ENCODE measurements at places on chromosomes 11 and 22.
A peak's percentile ranks its signal among the peaks of the same experiment; 100 is the strongest.

- DNase-seq = no peak
Measured at GRCh38 chr11:36214480-36214879, 74.7 kb downstream of the COMMD9 start.

DNA sequence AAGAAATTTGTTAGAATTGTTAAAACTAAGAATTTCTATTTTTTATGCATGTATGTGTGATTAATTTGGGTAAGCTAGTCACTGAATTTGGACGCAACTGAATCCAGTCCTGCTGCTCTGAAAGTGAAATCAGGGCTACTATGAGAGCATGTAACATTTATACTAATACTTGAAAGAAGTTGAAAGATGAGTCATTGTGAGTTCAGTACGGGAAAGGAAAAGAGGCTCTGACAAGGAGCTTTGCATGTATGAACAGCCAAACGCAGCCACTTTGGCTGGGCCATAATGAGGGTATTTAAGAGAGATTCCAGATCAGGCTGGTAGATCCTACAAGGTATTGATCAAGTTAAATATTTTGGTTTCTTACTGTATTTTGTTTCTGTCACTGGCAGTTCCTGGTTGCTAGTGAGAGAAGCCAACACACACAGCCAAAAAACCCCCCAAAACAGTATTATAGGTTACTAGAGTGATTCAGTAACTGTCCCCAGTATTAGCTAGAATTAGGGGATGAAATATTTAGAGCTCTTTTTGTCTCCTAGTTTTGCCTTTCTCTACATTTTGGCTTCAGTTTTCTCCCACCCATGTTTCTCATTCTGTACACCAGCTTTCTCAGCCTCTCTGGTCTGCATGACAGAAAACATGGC, 14.1 kb downstream of the AASDHPPT start:
- no peak for DNase-seq

DNA sequence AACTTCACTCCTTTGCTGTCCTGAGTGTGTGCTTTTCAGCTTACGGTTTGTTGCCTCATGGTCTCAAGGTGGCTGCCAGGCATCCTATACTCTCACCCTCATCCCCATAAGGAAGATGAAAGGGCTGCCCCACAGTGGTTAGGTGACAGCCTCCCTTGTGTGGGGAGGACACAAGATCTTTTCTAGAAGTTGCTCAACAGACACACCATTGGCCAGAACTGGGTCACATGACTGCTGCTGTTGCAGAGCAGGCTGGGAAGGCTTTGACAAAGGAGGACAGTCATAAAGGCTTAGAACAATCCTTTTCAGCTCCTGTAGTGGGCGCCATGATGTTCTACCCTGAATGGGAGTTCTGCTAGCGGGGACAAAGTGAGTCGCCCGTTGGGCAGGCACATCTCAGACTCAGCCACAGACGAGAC, 69.7 kb upstream of the RASD2 start:
- no peak for DNase-seq

DNA sequence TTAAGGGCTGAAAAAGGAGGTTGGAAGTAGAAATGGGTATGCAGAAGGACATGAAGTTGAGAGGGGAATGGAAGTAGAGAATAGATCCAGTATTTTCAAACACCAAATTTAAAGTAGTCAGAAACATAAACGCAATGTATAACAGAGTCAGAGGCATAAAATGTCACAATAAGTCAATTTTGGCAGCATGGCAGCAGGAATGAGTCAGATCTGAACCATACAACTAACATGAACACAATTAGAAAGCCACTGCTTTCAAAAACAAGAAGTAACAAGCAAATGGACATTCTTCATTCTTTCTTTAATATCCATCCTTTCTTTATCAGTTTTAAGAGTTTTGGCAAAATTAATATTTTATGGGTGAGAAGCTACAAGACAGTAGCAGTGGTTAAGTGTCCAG, 2.5 kb downstream of the CHORDC1 start:
- DNase-seq = no peak

GRCh38 chr22:36838119-36839030, 21.5 kb upstream of the PVALB start:
- DNase-seq = no peak

- no peak for DNase-seq
Measured at GRCh38 chr11:76167590-76167989, 38.7 kb downstream of the WNT11 start.

GRCh38 chr11:127471662-127472061, 471.1 kb upstream of the KIRREL3 start:
- DNase-seq = no peak

DNA sequence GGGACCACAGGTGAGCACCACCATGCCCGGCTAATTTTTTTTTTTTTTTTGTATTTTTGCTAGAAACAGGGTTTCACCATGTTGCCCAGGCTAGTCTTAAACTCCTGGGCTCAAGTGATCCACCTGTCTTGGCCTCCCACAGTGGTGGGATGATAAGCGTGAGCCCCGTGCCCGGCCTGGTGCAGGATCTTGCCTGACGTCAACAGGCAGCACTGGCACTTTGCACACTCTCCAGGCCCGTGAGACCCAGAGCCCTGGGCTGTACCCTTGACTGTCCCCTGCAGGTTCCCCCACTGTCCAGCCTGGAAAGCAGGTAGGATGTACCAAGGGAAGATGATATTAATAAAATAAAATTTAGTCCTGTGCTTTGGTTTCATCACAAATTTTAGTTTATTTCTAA, 29.1 kb upstream of the PANX2 start:
- DNase-seq = no peak

- no peak for DNase-seq
Measured at GRCh38 chr11:95595541-95595940, 194.0 kb downstream of the FAM76B start.

DNA sequence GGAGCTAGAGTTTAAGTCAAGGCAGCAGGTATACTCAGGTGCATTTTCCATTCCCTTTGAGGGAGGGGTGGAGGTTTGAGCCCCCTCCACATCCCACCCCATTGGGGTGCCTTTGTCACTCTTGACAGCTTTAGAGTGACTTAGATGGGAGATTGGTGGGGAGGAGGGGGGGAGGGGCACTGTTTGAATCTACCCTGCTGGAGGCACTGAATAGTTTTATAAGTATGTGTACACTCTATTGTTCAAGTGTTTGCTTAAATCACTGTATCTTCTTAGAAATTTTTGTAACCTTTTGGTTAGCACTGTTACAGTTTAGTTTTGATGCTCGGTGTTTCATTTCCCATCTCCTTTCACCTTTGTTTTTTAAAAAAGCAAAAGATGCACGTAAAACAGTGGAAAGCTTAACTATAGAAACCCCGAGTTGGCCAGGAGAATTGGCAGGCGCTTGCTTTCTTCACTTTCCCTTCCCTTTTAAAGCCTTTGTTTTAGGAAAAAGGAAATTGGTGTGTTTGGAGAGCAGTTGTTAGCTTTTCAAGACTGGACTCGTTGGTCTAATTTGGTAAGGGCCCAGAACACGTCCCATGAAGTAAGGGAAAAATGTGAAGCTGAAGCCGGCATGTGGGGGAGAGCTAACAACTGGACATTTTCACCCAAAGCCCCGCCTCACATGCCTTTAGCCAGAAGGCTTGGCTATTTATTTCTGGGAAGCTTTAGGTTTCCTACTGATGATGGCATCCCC, 42.8 kb downstream of the TNRC6B start:
- DNase-seq = no peak

GRCh38 chr11:60477035-60477445, 15.5 kb upstream of the MS4A12 start:
- DNase-seq = no peak

DNA sequence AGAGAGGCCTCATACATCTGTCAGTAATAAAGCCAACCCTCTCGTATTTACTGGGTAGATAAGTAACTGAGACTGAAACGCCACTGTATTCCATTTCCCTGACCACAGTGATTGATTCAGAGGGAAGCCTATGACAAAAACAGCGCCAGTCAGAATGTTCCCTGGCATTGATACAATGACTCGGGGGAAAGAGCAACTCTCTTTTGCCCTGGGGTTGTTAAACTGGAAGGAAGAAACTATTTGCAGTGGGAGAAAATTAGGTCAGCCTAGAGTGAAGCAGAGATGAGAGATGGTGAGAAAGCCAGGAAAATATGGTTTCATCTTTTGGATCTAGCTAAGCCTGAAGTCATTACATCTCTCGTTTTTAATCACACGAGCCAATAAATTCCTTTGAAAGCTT, 48.6 kb upstream of the RBFOX2 start:
- DNase-seq = no peak

DNA sequence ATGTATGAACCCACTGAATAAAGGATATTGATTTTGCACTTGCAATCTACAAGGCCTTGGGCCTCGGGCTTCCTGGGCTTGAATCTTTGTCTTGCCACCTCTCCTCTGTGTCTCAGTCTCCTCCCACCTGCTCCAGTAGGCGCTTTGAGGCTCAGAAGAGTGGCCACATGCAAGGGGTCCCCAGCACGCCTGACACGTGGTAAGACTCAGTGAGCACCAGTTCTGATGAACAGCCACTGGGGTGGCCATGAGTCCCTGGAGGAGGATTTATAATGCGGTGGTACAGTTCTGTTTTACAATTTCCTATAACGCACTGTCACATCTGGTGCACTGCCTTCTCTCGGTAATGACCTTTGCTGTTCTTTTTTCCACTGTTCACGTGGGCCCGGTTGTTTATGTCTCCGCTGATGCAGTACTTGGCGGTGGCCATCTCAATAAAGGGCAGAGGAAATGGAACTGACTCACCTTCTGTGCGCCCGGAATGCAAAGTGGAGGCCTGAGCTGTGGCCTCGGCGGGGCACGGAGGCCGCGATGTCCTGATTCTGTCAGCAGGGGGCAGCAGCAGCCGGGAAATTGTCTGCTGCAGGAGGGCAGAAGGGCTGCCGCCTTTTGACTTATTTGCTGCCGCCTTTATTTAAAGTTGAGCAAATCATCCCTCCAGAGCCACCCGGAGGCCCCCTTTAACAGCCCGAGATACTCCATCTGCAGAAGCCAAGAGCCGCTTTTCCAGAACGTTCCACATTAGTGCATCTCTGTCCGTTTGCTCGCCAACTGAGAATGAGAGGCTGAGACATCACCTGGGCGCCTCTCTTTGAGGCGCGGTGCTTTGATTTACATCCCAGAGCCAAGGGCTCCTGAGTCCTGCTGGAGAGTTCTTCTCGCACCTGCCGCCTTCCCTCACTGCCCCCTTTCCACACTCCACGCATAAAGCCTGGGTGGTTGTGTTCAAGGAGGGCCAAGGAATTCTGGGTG, 6.0 kb upstream of the IFT27 start:
- DNase-seq = peak; percentile 83

DNA sequence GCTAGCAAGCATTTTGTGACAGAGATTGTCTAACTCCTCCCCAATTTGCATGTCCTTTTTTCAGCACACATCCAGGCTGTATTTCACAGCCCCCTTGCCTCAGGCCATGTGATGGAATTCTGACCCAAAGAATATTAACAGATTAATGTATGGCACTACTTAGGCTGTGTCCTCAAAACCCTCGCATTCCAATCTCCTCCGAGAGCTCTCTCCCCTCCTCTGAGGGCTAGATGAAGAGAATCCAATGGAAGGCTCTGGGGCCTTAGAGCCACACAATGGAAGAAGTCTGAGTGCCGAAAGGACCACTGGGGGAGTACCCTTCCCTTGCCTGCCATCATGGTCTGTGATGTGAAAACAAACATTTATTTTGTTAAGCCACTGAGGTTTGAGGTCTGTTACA, 13.7 kb upstream of the NNMT start:
- no peak for DNase-seq

GRCh38 chr11:68932933-68933577, 29.4 kb downstream of the IGHMBP2 start:
- no peak for DNase-seq

GRCh38 chr11:7417328-7417727, 68.0 kb upstream of the OLFML1 start:
- no peak for DNase-seq

DNA sequence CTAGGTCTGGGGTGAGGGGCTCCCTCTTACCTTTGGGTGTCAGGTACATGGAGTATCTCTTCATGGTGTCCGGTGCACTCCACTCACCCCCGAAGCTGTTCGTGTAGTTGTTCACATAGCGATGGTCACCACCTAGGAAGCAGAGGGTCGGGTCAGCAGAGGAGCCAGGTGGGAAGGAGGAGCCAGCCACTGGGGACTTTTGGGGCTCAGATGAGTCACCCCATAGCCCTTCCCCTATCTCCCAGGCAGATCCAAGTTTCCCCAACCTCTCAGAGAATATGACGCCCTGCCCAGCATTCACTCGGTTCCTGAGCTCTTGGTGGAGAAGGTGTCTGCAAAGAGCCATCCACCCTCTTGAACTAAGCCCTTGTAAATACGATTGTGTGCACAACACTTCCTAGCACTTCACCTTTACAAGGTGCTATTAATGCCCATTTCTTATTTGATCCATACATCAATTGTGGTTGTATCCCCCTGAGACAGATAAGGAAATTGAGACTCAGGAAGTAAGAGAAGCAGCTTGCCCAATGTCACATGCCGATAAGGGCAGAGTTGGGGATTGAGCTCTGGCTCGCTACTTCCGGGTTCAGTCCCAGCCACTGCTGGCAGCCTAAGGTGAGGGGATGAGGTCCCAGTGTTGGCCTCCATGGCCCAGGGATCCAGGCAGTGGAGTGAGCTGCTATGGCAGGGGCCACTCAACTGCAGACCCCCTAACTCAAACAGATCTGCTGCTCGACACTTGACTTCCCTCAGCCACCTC, 14.8 kb downstream of the TRIM29 start:
- DNase-seq = no peak

GRCh38 chr11:108498046-108498815, at the start of gene POGLUT3:
TSS of gene POGLUT3 (minus strand) at chr11:108498384. CDS start at chr11:108498366, 18 bp downstream.
- no peak for DNase-seq

- no peak for DNase-seq
Measured at GRCh38 chr11:122642971-122643370, 12.6 kb upstream of the UBASH3B start.

GRCh38 chr11:926341-926916, 759 bp downstream of the AP2A2 start:
- DNase-seq = no peak

DNA sequence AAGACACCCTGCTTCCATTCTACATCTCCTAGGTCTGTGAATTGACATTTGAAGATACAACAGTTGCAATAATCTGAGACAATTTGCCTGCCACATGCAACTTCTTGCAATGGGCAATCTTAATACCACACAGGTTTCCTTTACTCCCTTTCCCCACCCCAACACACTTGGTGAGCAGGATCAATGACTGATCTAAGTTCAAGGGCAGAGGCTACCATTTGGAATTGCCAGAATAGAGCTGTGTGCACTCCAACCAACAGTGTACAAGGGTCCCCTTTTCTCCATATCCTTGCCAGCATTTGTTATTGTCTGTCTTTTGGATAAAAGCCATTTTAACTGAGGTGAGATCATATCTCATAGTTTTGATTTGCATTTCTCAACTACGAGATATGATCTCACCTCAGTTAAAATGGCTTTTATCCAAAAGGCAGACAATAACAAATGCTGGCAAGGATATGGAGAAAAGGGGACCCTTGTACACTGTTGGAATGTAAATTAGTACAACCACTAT, 2.9 kb upstream of the NNMT start:
- DNase-seq = no peak

- DNase-seq = no peak
Measured at GRCh38 chr11:69154938-69155301, 815 bp upstream of the SMIM38 start.

- no peak for DNase-seq
Measured at GRCh38 chr11:112541140-112542046, 280.7 kb upstream of the PLET1 start.

- DNase-seq = no peak
Measured at GRCh38 chr11:126863294-126863997, 137.1 kb downstream of the KIRREL3 start.
